Suppressor macrophage treated with lipopolysaccharide for 4 hours (primary cell): ENCODE measurements at places on chromosomes 12 and 14.

- DNase-seq = peak; percentile 26
These were observed 49.4 kb downstream of the SLC25A47 start for GRCh38 chr14:100372357-100373048.

- no peak for DNase-seq
These were observed 39.9 kb upstream of the DHRS7 start for GRCh38 chr14:60204843-60205774.

DNA sequence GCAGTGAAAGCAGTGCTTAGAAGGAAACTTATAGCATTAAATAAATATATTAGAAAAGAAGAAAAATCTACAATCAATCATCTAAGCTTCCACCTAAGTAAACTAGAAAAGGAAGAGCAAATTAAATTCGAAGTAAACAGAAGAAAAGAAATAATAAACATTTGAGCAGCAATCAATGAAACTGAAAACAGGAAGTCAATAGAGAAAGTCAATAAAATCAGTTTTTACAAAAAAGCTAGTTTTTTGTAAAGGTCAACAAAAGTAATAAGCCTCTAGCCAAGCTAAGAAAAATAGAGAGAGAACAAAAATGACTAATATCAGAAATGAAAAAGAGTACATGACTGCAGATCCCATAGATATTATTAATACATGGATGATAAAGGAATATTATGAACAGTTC, 34.2 kb upstream of the KTN1 start:
- peak; percentile 2 for DNase-seq

- no peak for DNase-seq
These were observed 46.9 kb downstream of the RAD52 start for GRCh38 chr12:902581-902980.

GRCh38 chr12:12717586-12718380, 615 bp downstream of the CDKN1B start:
- peak; percentile 75 for DNase-seq

DNA sequence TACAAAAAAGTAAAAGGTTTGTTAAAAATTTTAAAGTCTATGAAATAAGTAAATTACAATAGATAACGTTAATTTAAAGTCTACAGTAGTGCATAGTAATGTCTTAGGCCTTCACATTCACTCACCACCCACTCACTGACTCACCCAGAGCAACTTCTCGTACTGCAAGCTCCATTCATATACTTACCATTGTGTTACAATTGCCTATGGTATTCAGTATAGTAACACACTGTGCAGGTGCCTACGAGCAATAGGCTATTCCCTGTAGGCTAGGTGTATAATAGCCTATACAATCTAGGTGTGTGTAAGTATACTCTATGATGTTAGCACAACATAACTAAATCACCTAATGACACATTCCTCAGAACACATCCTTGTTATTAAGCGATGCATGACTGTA, 435.3 kb upstream of the TMTC1 start:
- no peak for DNase-seq

GRCh38 chr14:77286576-77286975, 15.6 kb upstream of the NGB start:
- DNase-seq = no peak

- peak; percentile 1 for DNase-seq
These were observed 22.8 kb downstream of the GALNT8 start for GRCh38 chr12:4743046-4743445.

GRCh38 chr12:74781991-74782485, 244.4 kb downstream of the ATXN7L3B start:
- no peak for DNase-seq

DNA sequence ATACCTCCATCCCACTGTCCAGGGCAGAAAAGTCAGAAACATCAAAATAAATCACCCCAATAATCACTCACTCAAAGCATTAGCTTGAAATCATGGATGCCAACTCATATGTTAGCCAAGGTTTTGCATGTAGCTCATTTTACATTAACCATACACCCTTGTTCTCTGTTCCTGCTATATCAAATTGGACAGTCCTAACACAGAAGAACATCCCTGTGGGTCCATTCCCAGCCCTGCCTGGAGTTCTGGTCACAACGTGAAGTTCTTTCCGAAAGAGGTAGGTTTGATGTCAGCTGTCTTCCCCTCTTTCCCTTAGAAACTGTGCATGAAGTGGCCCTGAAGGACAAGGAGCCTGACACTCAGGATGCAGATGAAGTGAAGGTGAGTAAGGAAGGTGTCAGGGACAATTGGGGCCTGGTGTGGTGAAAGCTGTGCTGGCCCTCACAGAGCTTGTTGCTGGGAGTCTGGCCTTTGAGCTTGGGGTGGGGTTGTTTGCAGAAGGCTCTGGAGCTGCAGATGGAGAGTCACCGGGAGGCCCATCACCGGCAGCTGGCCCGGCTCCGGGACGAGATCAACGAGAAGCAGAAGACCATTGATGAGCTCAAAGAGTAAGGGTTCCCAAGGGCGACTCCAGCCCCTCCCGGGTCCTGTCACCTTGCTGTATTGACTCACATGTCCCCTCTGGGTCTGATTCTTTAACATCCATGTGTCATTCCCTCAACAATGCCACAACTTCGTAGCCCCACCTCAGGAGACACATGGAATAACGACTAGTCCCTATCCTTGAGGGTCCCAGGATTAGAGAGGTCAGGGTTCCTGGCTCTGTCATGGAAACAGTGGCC, 15.0 kb upstream of the PIP4K2C start:
- no peak for DNase-seq

DNA sequence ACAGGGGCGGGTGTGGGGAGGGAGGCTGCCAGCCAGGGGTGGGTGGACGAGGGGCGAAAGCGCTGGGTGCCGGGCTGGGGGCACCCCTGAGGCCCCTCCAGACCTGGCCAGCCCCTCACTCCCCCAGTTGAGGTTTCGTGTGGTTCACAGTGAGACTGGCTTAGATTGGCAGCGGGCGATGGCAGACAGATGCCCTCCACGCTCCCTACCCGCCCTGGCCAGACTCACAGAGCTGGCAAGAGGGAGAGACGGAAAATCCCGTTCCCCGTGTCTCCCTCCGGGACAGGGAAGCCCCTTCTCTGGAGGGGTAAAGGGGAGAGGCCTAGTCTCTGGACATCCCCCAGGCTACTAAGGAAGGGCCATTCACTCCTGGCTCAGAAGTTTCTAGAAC, 33.2 kb upstream of the VPS37B start:
- DNase-seq = no peak

GRCh38 chr14:67620217-67620785, 581 bp downstream of the ARG2 start:
- DNase-seq = no peak

- DNase-seq = no peak
These were observed 175.3 kb downstream of the TMEM121 start for GRCh38 chr14:105701456-105702274.

DNA sequence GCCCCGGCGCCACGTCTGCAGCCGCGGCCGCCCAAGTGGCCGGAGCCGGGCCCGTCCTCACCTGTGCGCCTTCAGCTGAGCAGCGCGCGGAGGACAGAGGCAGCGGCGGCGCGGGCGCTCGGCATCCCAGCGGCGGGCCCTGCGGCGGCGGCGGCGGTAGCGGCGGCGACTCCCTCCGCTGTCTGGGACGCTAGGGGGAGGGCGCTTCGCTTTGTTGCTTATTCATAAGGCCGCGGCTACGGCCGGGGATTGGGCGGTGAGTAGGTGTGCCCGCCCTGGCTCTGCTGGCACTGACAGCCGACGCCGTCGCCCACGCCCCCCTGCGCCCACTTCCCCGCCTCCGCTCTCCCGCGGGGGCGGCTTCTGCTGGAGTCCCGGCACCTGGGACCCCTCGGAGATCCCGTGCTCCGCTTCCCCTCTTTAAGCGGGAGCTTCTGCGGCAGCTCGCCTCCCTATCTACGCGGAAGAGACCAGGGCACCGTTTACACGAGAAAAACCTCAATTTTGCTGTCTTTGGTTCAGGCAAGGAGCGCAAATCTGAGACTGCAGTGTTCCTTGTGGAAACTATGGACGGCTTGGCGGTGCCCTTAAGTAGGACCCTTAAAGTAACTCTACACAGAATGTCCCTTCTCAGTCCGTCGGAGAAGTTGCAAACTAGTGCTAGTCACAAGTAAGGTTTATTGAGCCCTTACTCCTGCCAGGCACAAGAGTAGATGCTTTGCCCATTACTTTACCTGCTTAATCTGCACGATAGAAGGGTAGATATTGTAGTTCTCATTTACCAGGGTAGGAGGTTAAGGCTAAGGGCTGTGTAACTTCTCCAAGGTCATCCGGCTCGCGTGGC, at the start of gene ARMH4:
Gene ARMH4 (minus strand): TSS at position 200 of the 844 bp plus-strand sequence. CDS start 12,855 bp downstream, outside the sequence.
- peak; percentile 68 for DNase-seq

DNA sequence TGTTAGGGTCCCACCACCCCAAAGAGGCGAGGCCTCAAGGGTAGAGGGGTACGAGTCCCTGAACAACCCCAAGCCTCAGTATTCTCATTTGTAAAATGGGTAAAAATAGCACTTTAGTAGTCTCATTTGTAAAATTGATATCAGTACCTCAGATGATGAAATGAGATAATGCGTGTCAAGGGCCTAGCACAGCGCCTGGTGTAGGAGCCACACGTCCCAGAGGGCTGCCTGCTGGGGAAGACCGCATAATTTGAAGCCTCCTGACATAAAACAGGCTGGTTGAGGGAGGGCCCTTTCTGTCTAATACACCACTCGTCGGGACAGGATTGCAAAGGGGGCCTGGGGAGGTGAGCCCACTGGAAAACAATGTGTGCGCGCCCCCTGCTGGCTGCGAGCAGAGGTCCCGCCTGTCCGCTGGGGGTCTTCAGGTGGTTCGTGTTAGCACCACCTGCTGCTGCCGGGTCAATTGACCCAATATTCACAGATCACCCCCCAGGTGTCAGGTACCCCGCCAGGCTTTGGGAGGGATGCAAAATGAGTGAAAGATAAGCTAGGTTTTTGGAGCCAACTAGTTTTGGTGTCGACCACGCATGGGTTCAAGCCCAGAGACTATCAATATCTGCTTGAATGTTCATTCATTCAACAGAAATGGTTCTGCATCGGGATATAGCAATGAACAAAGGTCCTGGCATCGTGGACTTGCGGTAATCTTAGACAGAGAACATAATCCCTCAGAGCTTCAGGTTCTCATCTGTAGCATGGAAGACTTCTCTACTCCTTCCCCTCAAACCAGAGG, 24.7 kb upstream of the IRF2BPL start:
- DNase-seq = peak; percentile 62

GRCh38 chr12:32027684-32028365, 68.6 kb downstream of the RESF1 start:
- peak; percentile 18 for DNase-seq

GRCh38 chr12:58907391-58907790, 12.9 kb downstream of the LRIG3 start:
- no peak for DNase-seq

DNA sequence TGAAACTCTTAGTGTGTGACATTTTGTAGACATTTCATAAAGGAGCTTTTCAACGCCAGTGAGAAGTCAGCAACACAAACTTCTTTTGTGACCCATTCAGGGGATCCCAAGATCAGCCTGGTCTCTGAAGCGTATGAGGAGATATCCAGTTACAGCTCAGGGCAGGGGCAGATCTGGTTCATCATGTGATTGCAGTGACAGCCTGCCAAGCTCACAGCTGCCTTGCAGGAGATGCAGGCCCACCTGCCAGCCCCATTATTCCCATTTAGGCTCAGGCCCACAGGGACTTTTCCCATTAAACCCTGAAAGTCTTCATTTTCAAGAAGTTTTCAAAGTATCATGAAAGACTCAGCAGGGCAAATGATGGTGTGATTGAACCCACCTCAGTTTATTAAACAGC, 38.3 kb downstream of the SRGAP1 start:
- DNase-seq = no peak

GRCh38 chr14:95467232-95467631, 49.2 kb downstream of the SYNE3 start:
- no peak for DNase-seq

DNA sequence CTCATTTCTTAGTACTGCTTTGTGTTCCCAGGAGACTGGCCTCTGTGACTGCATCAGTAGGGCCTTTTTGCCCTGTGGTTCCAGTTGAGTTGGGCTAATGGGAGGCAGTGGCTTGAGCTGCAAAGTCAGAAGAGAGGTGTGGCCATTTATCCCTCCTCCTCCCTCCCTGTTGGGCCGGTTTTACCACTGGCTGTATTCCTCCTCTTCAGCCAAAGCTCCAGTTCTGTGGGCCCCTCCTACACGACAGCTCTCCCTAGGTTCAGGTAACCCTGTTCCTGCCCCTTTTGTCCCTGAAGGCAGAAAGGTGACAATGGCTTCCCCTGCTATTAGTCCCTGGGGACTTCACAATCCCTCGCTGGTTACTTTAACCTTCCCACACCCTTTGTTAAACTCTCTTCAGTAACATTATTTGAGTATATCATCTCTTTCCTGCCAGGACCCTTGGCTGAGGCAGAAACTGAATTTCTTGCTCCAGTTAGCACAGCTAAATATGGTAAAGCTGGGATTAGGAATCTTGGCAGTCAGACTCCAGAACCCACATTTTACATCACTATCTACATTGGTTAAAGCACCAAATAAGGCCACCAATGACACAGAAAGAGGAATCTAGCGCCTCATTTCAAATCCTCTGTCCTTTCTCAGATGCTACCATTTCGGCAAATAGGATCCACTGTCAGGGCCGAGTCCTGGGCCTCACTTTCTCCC, 121.9 kb upstream of the SLC35F4 start:
- DNase-seq = no peak

GRCh38 chr14:75840911-75841310, 140.9 kb downstream of the TGFB3 start:
- no peak for DNase-seq

DNA sequence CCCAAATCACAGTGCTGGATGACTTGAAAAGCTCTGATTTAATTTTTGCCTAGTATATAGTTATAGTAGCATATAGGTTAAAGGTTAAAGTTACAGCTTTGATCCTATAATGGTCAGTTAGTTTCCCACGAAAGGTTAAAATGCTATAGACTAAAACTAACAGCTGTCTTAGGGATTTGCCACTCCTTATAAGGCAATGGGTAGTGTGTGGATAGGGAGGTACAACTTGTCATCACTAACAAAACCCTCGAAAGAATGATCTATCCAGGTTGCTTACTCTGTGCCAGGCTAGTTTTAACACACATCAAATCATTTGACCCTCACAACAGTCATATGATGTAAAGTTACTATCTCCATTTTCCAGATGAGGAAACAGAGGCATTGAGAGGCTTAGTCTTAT, 11.7 kb downstream of the RCOR1 start:
- no peak for DNase-seq

- DNase-seq = no peak
These were observed 7.6 kb downstream of the SLC38A2 start for GRCh38 chr12:46364777-46365580.

DNA sequence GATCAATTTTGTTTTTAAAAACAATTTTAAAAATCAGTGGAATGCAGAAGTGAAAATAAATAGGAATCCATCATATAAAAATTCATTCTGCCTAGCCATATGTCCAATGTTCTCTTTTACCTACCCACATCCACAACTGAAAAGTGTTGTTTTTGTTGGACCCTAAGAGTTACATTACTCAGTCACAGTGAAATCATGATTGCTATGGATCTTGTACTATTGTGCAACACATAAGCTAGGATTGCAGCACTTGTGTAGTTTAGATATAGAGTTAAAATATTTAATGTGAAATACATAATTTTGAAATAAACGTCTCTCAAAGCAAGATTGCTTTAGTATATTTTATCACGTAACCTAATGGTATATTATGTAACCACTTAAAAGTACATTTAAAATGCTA, 213.3 kb upstream of the CLEC14A start:
- no peak for DNase-seq

GRCh38 chr14:39181026-39181692, 6.1 kb downstream of the PNN start:
- DNase-seq = no peak
